ENCODE measurements at places on chromosomes 1 and 21.

- DNase-seq, result no peak
These were observed 223.5 kb downstream of the HMCN1 start for GRCh38 chr1:185957441-185958363.

DNA sequence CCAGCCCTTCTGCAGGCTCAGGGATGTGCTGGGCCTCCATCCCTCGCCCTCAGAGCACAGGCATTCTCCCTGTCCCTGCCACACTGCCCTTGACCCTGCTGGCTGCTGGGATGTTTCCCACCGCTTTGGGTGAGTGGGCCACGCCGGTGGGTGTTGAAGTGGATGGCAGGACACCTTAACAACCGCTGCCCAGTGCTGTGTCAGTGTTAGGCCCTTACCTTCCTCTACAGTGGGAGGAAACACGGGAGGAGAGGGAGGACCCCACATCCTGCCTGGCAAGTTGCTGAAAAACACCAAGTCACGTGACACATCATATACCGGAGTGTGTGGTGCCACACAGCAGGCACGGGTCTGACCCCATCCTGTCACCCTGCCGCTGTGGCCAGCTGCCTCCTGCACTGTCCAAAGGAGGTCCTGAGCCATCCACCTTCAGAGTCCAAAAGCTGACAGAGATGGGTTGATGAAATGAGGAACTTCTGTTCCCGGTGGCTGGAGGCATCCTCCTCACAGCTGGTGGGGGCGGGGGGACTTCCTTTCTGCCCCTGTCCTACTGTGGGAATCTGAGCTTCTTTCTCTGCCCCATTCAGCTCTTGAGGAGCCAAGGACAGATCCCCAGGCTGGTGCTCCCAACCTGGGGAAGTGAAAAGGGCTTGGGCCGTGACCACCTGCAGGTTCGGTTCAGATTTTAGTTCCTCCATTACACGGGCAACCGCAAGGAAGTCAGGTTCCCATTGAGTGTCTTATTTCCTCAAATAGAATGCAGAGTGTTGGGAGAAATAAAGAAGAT, 3.2 kb upstream of the THEMIS2 start:
- DNase-seq, result no peak

DNA sequence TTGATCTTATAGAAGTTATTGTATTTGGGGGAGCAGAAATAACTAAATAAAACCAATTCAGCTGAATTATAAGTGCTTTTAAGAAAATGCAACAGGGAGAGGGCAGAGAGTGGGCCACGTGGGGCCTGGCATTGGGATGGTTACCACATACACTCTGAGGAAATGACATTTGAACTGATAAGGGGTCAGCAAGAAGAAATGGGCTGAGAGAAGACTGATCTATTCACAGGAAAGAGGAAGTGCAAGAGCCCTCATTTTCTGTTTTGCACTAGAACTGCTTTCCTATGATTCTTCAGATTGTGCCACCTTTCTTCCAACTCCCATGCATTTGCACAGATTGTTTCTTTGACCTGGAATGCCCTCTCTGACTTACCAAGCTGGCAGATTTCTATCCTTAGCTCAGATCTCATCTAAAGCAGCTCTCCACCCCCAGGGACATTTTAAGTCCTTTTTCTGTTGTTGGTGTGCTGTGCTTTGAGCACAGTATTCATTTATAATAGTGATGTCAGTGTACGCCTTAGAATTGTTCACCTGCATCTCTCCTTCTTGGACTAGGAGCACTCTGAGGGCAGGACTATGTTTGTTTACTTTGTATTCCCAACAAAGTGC, 115.9 kb downstream of the FGGY start:
- no peak for DNase-seq

- no peak for DNase-seq
These were observed 195.1 kb downstream of the PTPRC start for GRCh38 chr1:198833706-198834503.

DNA sequence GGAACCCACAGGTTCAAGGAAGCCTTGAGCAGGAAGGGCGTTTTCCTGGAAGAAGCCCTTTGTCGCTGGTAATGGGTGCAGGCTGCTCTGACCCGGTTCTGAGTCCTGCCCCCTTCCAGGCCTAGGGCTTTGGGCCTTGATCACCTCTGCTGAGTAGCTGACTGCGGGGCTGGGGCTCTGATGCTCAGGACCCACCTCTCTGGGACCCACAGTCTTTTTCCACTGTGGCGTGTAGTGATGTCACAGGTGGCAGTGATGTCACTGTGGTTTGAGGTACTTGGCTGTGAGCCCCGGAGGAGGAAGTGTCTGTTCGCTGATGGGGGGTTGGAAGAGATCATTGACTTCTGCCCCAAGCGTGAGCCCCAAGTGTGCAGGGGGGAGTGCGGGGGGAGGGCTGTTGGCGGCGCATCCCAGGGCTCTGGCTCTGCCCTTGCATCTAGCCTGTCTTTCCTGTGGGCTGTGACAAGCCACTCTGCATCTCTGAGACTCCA, 6.9 kb downstream of the TNFRSF1B start:
- DNase-seq, result no peak

DNA sequence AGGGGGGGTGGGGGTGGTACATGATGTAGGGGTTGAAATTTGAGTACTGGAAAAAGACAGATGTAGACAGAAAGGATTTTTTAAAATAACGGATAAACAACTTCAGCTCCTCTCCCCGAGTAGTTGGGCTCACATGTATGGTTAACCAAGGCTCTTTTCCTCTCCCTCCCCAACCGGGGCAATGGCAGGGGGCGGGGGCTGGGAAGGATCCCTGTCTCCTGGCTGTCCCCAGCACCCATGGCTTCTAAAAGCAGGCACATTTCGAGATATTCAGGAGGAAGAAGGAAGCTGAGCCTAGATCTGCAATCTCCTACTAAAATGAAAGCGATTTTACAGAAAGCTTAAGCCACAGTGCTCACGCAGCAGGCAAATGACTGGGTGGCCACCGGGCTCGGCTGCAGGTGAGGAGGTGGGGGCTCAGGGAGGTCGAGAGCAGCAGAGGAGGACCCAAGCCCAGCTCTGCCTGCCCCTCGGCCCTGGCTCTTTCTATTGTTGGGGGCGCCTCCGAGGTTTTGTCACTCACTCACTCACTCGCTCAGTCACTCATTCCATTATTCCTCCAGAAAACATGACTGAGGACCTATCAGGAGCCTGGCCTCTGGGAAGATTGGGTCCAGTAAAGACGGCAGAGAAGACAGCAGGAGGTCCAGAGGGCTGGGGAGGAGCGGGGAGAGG, 573.3 kb downstream of the PTPRU start:
- DNase-seq, result peak; percentile 68

DNA sequence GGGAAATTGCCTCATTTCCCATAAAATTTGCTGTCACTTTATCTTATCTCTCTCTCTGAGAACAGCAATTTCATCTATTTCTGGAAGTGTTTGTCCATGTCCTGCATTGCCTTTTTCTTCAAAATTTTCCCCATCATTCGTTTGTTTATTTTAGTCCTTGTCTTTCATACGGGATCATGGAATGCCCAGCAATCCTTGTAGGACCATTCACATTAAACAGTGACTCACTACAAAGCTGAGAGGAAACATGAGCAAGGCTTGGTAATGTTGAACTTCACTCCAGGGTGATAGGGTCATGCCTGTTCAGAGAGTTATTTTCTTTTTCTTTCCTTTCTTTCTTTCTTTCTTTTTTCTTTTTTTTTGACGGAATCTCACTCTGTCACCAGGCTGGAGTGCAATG, 32.2 kb upstream of the HNRNPU start:
- DNase-seq, result no peak

GRCh38 chr1:185821612-185822385, 87.6 kb downstream of the HMCN1 start:
- no peak for DNase-seq

DNA sequence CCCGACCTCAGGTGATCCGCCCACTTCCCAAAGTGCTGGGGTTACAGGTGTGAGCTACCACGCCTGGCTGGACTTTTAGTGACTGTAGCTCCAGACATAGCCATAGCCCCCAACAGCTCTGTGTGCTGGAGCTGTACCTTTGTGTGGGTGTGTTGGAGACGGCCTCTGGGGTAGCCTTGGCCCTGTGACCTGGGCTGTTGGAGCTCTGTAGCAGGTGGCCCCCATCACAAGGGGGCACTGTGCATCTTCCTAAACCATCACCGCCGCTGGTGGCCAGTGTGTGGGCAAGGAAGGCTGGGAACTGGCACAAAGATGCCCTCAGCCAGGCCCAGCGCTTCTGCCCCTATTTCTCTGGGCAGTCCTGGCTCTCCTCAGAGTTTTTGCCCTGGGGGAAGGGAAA, 38.4 kb upstream of the FOXO6 start:
- no peak for DNase-seq

GRCh38 chr1:230541306-230541705, 101.0 kb upstream of the COG2 start:
- no peak for DNase-seq

GRCh38 chr1:94463056-94463764, 45.0 kb downstream of the ABCD3 start:
- no peak for DNase-seq

- DNase-seq, result no peak
These were observed 53.1 kb upstream of the HMCN1 start for GRCh38 chr1:185681034-185681633.

- no peak for DNase-seq
These were observed 114.3 kb upstream of the ZNF678 start for GRCh38 chr1:227449051-227449450.

DNA sequence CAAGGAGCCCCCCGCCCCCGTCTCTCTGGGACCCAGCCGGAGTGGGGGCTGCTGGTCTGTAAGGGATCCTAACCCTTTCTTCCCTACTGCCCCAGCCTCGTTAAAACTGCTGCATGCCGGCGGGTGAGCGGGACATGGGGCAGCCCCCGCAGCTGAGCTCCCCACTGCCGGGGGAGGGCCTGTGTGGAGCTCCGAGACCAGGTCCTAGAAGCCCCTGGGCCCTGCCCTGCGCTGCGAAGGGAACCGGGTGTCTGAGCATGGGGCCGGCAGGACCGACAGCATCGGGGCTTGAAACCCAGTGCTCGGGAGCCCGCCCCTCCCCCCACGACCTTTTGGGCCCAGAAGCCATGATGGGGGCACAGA, 9.2 kb upstream of the COL6A1 start:
- DNase-seq, result no peak

GRCh38 chr1:43747736-43748135, 40.4 kb downstream of the ST3GAL3 start:
- no peak for DNase-seq

DNA sequence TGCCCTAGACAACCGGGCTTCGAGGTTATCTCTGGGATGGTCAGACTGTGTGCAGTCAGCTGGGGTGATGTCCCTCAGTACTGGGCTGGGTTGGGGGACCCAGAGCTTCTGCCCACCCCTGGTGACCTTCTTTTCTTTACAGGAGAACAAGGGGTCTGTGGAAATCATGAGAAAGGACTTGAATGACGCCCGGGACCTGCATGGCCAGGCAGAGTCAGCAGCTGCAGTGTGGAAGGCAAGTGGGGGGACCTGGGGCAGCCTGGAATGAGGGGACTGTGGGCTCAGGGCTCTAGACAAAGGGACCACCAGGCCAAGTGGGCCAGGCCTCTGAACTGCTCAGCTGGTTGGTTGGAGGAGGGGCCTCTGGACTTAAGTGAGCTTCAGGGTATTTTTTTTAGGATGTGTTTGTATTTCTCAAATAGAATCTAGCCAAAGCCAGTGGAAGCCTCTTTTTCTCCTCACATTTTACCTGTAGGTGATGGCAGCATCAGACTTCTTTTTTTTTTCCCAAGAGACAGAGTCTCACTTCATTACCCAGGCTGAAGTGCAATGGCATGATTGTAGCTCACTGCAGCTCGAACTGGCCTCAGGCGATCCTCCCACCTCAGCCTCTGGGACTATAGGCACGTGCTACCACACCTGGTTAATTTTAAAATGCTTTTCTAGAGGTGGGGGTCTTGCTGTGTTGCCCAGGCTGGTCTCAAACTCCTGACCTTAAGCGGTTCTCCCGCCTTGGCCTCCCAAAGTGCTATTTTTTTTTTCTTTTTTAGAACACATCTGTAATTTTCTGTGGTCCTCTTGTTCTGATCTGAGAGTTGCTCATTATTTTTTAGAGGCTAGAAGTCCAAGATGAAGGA, 1.9 kb downstream of the RNF187 start:
- DNase-seq, result no peak

GRCh38 chr1:74436078-74436477, 76.3 kb downstream of the LRRC53 start:
- DNase-seq, result no peak

- DNase-seq, result no peak
These were observed 130.9 kb downstream of the FOXD2 start for GRCh38 chr1:47568763-47569162.

DNA sequence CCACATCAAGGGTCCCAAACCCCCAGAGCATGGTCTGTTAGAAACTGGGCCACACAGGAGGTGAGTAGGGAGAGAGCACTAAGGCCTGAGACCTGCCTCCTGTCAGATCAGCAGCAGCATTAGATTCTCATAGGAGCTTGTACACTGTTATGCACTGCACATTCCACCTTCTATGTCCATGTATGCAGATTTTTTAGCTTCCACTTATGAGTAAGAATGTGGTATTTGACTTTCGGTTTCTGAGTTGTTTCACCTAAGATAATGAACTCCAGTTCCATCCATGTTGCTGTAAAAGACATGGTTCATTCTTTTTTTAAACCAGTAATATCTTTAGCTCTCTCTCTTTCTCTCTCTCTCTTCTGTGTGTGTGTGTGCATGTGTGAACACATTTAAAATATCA, 663 bp upstream of the GBP6 start:
- no peak for DNase-seq

DNA sequence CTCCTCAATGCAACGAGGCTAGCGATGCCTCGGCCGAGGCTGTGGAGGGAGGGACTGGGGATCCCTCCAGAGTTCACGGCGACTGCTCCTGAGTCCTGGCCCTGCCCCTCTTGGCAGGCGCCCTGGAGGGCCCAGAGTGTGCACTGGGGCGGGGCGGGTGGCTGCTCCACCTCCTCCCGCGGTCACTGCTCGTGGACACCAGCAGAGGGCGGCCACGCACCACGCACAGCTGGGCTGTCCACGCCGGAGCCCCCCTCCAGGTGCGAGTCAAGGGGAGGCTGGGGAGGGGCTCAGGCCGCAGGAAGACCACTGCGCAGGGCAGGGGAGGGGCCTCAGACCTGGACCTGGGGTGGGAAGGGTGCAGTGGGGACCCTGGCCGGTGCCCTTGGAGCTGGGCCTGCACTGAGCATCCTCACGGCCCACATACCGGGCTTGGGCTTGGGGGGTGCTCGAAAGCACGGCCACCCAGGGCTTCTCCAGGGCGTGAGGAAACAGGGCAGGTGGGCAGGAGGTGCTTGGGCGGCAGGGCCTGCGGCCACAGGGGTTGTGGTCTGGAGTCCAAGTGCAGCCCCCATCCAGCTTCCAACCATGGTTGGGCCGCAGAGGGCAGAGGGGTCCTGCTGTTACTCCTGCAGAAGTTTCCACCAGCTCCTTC, 20.6 kb upstream of the TTC34 start:
- DNase-seq, result no peak

- no peak for DNase-seq
These were observed 12.3 kb downstream of the PSMB2 start for GRCh38 chr1:35629051-35629450.

- no peak for DNase-seq
These were observed 205.1 kb downstream of the PTGER3 start for GRCh38 chr1:70842562-70842961.

DNA sequence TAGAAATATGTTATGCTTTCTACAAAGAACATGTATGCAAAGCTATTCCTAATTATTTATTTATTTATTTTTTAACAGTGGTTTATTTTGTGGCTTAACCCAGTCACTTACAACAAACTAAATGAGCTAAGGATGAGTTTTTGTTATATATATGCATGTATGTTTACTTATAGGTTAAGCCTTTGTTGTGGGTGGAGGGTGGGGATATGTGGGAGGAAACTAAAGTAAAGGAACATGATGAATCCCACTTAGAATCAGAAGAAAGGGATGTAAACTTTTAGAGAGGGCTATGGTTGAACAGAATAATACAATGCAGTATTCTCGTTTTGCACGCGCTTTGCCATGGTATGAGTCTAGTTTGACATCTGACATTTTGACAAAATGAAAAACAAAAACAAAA, 321.0 kb upstream of the RUNX1 start:
- DNase-seq, result no peak
